T-helper 1 cell (primary cell): ENCODE measurements at places on chromosomes 1 and 21.

GRCh38 chr1:34532113-34532512 is 222.7 kb upstream of the GJB5 start:
- DNase-seq, result no peak

GRCh38 chr1:24925082-24925779 is 4.8 kb downstream of the RUNX3 start:
- peak; percentile 84 for DNase-seq

DNA sequence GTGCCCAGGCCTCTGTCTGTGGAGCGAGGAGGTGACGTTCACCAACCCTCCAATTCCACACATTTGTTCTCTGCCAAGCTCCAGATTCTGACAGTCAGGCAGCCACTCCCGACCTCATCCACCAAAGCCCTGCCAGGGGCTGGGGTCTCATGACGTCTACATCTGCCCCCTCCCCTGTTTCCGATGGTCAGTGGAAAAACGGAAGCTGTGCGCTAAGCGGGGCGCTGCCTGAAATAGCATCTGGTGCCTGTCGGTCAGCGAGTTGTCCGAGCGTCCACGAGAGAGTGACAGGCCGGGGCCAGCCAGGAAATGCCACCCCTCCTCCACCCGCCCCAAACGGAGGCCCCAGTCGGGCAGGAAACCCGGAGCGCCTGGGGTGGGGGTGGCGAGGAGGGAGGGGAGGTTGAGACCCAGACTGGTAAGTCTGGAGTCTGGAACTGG is 3.2 kb upstream of the TAL1 start:
- DNase-seq, result no peak

DNA sequence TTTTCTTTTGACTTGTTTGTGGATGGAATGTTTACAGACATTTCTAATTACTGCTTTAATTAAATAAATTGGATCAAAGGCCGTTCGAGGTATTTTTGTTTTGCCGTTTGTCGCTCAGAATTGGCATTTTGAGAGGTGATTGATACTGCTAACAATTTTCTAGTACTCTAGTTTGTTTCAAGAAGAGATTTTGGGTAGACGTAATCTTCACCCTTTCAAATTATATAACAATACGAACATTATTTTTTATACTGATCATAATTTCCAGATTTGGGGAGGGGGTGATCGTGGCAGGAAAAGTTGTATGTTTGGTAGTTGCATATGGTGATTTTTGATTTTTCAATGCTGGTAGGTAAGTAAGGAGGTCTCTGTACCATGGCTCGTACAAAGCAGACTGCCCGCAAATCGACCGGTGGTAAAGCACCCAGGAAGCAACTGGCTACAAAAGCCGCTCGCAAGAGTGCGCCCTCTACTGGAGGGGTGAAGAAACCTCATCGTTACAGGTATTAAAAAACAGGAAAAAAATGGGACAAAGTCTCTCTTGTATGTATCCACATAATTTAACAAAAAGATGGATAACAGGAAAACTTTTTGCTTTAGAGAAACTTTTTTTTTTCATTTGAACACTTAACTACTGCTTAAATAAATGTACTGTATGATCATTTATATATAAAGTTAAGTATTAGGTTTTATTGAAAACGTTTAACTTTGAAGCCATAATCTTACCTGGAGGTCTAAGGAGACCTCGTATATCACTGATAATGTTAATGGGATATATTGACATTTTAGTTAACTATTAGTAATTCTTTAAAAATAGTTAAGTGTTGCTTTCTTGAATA is 1.7 kb downstream of the H3-3A start:
- no peak for DNase-seq

- no peak for DNase-seq
These were observed 98.2 kb upstream of the ERG start for GRCh38 chr21:38596264-38597042.

GRCh38 chr1:37070126-37070525 is 35.8 kb upstream of the GRIK3 start:
- no peak for DNase-seq
